ENCODE measurements at places on chromosomes 3 and 15. TPM values are rescaled to one million over a fixed set of nuclear protein-coding genes. Genes with fewer than 3 reads are reported as not detected.

- no peak for DNase-seq
Observed at GRCh38 chr3:114651555-114651954, 357.7 kb downstream of the TIGIT start.

DNA sequence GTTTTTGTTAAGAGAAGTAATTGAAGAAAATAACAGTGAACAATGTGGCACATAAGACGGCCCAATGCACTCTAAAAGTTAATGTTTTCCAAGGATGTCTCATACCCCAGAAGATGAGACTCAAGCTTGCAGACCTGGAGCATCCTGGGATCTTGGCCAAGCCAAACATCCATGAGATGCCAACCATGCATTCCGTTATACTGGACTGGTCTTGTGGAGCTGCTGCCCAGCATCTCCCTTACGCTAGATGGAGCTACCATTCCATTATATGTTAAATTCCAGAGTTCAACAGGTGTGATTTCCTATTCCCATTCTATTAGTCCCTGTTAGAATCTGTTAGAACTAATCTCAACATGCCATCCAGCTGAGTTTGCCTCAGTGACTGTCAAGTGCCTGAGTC, 181.8 kb downstream of the PDCD6IP start:
- no peak for DNase-seq

GRCh38 chr3:144054766-144055165, 83.1 kb downstream of the DIPK2A start:
- DNase-seq: no peak

Gene NR1I2
- not detected for total RNA-seq

DNA sequence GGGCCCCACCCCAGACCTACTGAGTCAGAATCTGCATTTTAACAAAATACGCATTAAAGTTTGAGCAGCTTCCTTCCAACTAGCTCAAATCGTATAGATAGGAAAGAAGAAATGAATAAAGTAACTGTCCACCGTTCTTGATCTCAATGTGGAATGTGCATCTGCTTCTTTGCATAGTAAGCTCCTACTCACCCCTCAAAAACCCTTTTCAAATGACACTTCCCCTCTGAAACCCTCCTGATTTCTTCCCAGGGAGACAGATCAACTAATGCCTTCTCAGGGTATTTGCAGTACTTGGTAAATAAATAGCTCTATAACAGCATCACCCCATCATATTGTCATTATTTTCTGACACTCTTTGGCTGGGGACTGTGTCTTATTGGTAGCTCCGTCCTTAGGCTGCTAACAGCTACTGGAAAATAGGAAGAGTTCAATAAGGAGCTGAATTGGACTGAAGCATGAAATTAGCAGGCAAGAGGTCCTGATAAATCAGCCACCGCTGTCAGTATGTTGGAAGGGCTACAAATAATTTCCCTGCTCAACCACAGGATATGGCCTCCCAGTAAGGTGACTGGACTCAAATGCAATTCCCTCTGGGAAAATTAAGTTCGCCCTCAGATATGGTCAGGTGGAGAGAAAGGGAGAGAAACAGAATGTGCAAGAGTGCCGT, 10.2 kb downstream of the OXTR start:
- DNase-seq: no peak

DNA sequence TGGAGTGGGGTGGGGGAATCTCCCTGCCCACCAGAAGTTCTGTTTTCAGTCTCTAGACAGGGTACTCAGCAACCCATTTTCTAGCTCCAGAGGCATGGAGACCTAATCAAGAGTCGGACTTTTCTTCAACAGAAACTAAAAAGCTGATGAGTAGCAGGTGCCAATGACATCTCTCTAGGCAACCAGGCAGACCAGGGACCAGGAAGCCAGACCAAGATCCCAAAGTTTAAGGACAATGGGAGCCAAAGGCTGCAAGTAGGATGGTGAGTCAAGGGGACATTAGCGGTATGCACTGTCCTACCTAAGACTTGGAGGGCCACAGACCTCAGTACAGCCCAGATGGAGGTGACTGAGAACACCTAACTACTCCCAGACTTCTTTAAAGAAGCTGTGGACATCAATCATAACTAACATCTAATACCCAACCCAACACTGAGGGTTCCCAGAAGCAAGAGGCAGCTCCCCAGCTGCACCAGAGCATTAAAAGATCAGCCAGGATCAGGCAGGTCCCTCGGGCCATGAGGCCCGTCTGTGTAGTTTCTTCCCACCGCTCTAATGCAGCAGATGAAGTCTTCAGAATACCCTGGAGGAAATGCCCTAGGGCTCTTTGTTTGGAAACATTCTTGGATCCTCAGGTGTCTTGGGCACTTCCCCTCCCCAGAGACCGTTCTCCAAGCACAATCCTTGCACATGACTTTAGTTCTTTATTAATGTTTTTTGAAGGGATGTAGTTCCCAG, 979 bp downstream of the CCDC71 start:
- DNase-seq: no peak

DNA sequence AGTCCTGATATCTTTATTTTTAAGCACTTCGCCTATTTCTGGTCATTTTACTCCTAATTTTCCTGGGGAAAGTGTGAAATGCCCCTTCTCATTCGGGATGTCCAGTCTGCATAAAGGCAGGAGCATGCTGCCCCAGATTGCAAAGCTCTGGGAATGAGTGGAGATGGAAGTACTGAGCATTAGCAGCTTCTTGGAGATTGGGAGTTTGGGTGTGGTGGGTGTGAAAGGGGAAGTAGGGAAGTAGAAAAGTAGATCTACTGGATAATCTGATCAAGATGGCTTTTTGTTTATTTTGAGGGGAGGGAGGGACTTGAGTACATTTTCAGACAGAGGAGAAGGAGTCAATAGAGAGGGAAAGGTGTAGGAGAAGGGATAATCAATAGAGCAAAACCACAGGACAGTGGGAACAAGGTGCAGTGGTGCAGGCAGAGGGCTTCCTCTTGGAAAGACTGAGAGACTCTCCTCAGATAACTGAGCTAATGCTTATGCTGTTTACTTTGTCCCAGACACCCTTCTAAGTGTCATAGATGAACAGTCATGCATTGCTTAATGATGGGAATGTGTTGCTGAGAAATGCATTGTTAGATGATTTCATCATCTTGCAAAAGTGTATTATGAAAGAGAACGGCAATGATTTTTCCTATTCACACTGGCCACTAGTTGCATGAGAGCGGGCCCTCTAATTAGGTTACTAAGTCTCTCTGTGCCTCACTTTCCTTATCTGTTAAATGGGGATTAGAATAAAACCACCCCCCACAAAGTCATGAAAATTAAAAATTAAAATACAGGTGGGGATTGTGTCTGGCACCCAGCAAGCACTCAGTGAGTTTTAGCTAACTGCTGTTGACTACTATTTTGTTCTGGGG, 45.5 kb downstream of the PHLDB2 start:
- no peak for DNase-seq

- DNase-seq: no peak
Observed at GRCh38 chr15:101437618-101438481, 51.7 kb downstream of the PCSK6 start.

Measured in natural killer cell treated with Interleukin-12 subunit alpha and Interleukin-12 subunit beta and Interleukin-15 and Interleukin-18, amount 100 ng/mL, for 72 hours (primary cell).